ENCODE measurements at places on chromosomes 3 and 15. TPM values are rescaled to one million over a fixed set of nuclear protein-coding genes. Genes with fewer than 3 reads are reported as not detected.

DNA sequence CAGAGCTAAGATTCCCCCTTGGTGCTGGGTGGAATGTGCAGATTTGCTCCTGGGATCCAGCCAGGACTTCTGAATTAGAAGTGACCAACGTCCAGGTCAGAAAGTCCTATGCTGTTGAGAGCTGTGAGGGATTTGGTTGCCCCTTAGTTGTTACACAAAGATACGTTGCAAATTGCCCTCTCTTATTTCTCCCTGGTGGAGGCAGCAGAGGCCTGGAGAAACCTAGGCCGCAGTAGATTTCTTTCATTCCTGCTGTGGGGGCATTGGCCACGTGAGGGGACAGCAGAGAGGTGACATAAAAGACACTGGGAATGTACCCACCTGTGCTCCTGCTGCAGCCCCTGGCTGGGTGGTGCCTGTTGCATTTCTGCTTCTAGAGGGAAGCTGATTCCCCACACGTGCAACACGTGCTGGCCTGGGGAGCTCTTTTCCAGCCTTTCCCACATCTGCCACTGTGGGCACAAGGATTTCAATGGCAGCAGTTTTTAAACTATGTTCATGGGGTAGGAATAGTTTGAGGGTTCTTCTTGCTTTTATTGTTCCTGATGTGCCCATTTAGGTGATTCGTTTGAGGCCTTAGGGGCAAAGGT lies 65.7 kb downstream of the SYNM start:
- DNase-seq: no peak
- H3K36me3 ChIP-seq: peaks cover 22% of the 10 kb centered on the region
- no peaks in the 10 kb centered on the region for H3K4me1 ChIP-seq
- no peaks in the 10 kb centered on the region for H3K27me3 ChIP-seq
- no peak overlapping the region for H3K4me3 ChIP-seq
- H3K27ac ChIP-seq: peak overlapping the region; percentile 87

GRCh38 chr15:101115786-101116680 lies 135.8 kb downstream of the CHSY1 start:
- DNase-seq: no peak
- H3K36me3 ChIP-seq: no peaks in the 10 kb centered on the region
- no peak overlapping the region for H3K27ac ChIP-seq
- H3K4me1 ChIP-seq: no peaks in the 10 kb centered on the region

DNA sequence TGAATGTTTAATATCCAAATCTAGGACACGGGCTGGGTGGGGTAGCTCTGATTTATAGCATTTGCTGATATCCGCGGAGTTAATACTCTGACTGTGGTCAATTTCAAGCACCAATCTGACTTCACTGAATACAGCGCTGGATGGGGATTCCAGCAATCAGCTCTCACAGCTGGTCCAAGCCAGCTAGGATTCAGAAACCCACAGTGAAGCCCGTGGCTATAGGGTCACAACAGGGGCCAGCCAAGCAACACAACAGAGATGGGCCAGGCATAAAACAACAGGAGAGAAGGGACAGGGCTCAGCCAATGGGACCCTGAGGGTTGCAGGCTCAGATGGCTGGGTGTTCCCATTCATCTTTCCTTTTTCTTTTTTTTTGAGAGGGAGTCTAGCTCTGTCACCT lies 5.4 kb upstream of the LMAN1L start:
- no peaks in the 10 kb centered on the region for H3K27me3 ChIP-seq
- no peak overlapping the region for H3K4me3 ChIP-seq
- peaks cover 13% of the 10 kb centered on the region for H3K4me1 ChIP-seq
- peaks cover 15% of the 10 kb centered on the region for H3K36me3 ChIP-seq
- no peak for DNase-seq

GRCh38 chr15:68578175-68578979 lies 416 bp upstream of the CORO2B start:
- H3K36me3 ChIP-seq: no peaks in the 10 kb centered on the region
- H3K27me3 ChIP-seq: peaks cover 6% of the 10 kb centered on the region
- peak; percentile 40 for DNase-seq
- H3K4me3 ChIP-seq: peak overlapping the region; percentile 70
- H3K4me1 ChIP-seq: no peaks in the 10 kb centered on the region
- H3K27ac ChIP-seq: peak overlapping the region; percentile 72

The PIF1 gene
- 6.6 TPM for total RNA-seq

The MINAR1 gene
- total RNA-seq: 0.66 TPM

The DNAJA4 gene
- 25.6 TPM for total RNA-seq

The NAALADL2 gene
- total RNA-seq: 7.0 TPM

The HTR3E gene
- total RNA-seq: 1.2 TPM

Data from Peyer's patch (tissue), 4 donors.